ENCODE measurements at places on chromosomes 3 and 15.

DNA sequence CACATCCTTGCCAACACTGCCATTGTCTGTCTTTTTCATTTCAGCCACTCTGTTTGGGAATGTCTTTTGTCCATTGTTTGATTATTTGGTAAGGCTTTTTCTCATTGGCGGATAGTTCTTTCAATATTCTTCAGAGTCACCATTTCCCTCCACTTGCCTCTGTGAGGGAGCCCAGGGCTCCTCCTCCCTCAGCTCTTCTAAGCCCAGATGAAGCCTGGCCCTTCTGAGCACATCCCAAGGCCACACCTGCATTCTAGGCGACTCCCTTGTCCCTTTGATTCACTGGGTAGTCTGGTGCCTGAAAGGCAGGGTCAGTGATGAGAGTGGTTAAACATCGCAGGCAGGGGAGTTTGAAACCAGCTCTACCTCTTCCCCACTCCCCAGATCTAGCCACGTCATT is 12.4 kb upstream of the LTF start:
- no peak for DNase-seq

- no peak for DNase-seq
These were observed 65.5 kb upstream of the NPHP3 start for GRCh38 chr3:132787616-132788300.

GRCh38 chr3:9986230-9986725 is 363 bp downstream of the EMC3 start:
- no peak for DNase-seq

DNA sequence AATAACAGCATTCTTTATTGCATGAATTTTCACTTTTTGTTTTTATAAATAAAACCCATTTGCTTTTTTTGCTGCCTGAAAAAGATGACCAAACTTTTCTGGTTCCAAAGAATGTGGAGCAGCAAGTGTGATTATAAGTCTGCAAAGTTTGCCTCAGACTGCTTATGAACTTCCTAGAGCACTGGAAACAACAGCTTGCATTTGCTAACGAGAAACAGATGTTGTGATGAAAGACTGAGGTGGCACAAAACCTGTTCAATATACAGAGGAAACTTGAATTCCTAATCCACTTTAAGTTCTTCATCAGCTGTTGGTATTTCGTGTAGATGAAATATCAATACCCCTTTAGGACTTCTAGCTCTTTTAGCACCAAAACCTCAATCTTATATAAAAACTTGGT is 9.3 kb downstream of the ZPLD1 start:
- DNase-seq: no peak

GRCh38 chr15:75200765-75201615 is 692 bp upstream of the C15orf39 start:
- no peak for DNase-seq

DNA sequence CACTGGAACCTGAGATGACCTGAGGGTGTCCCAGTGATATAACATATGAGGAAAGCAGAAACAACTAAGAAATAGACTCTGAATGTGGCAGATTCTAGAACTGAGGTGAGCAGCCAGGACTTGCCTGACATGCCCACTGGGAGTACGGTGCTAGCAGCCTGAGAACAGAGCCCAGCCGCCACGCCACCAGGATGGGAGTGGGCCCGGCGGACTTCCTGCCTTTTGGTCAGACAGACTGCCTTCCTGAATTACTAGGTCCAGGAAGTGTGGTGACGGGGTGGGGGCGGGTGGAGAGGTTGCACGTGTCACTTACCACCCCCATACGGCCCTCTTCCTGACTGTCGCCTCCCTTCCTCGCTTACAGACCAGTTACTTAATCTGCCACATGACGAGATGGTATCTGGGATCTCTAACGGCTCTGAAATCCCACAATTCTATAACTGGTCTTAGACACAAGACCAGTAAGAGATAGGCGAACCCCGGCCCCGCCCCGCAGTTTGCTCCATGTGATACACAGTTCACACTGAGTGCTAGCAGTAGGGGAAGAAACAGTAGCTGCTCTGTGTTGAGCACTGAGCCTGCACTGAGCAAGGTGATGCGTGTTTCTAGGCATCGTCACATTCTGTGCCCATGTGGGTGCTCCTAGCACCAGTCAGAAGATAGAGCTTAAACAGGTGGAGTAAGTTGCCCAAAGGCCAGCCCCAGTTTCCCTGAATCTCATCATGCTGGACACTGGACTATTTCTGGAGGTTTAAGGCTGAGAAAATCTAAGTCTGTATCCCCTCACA is 95.7 kb downstream of the CPN2 start:
- no peak for DNase-seq

GRCh38 chr3:186599142-186599784 is 13.6 kb upstream of the AHSG start:
- DNase-seq: no peak

Measured in naive thymus-derived CD8-positive, alpha-beta T cell (primary cell).